ENCODE measurements at places on chromosomes 2 and 18.

DNA sequence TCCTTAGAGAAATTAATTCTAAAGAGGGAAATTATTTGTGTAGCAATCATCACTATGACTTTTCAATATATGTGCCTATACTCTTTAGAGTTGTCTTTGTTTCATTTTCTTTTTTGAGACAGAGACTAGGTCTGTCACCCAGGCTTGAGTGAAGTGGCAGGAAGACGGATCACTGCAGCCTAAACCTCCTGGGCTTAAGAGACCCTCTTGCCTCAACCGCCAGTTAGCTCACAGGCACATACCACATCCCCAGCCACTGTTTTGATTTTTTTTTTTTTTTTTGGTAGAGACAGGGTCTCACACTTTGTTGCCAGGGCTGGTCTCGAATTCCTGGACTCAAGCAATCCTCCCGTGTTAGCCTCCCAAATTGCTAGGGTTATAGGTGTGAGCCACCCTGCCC is 12.4 kb downstream of the YWHAQ start:
- no peak for DNase-seq

DNA sequence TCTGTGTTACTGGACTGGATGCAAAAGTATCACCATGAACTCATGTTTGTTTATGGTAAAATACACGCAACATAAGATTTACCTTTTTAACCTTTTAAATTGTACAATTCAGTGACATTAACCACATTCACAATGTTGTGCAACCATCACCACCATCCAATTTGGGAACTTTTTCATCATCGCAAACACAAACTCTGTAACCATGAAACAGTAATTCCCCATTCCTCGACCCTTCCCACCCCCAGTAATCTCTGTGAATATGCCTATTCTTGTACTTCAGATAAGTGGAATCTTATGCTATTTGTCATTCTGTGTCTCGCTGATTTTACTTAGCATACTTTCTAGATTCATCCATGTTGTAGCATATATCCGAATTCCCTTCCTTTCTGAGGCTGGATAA is 31.1 kb upstream of the EPAS1 start:
- no peak for DNase-seq

GRCh38 chr2:145402706-145403277 is 882.9 kb upstream of the ZEB2 start:
- DNase-seq: no peak

GRCh38 chr2:151577116-151577515 is 157.2 kb downstream of the NEB start:
- no peak for DNase-seq

GRCh38 chr2:37268111-37268510 is 36.7 kb downstream of the NDUFAF7 start:
- no peak for DNase-seq

- DNase-seq: peak; percentile 58
Observed at GRCh38 chr2:109513749-109514588, 99.8 kb downstream of the SEPTIN10 start.

GRCh38 chr2:176689711-176690110 is 420.5 kb downstream of the MTX2 start:
- no peak for DNase-seq

GRCh38 chr2:108534584-108535356 is 500 bp downstream of the LIMS1 start:
- DNase-seq: peak; percentile 33

DNA sequence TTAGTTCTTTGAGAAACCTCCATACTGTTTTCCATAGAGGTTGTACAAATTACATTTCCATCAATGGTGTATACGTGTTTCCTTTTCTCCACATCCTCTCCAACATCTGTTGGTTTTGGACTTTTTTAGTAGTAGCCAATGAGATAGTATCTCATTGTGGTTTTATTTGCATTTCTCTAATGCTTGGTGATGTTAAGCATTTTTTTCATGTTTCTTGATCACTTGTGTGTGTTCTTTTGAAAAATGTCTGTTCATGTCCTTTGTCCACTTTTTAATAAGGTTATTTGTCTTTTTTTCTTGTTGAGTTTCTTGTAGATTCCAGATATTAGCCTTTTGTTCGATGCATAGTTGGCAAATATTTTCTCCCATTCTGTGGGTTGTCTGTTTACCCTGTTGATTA is 392.3 kb upstream of the ZEB2 start:
- no peak for DNase-seq

DNA sequence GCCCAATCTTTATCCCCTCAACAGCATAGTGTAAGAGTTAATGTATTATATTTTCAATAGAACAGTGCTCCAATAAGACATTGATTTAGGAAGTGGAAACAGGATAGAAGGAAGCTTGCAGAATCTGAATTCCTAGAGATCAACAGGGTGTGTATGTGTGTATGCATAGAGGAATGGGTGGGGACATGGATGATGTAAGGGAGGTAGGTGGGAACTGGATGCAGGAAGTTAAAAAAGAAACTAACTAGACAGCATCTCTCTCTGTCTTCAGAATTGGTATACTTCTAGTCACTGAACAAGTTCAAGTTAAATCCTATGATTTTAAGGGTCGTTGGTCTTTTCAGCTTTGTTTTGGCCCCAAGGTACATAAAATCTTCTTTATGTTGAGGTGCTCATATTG is 196.6 kb downstream of the PMAIP1 start:
- DNase-seq: no peak

- DNase-seq: no peak
Observed at GRCh38 chr2:142867136-142867535, 10.3 kb upstream of the KYNU start.

GRCh38 chr2:55223958-55224760 is 7.9 kb downstream of the CLHC1 start:
- no peak for DNase-seq
